ENCODE measurements at places on chromosomes 7 and 10.

GRCh38 chr7:20783125-20783699, 3.5 kb downstream of the SP8 start:
- DNase-seq, result no peak

DNA sequence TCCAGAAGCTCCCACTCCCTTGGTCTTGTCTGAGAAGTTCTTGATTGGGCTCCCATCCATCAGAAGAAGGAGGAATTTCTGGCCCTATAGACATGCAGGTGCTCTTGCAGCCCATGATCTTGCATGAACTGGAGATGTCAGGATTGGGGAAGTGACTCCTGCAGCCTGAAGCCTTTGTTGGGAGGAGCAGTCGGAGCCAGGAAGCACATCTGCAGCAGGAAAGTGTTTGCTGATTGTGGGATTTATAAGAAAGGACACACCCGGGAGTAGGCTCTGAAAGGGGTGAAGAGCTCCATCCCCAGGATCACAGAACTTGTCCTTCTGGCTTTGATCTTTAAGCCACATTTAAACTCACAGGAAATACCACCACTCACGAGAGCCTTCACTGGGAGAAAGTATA, 185.2 kb downstream of the DYNC1I1 start:
- no peak for DNase-seq

DNA sequence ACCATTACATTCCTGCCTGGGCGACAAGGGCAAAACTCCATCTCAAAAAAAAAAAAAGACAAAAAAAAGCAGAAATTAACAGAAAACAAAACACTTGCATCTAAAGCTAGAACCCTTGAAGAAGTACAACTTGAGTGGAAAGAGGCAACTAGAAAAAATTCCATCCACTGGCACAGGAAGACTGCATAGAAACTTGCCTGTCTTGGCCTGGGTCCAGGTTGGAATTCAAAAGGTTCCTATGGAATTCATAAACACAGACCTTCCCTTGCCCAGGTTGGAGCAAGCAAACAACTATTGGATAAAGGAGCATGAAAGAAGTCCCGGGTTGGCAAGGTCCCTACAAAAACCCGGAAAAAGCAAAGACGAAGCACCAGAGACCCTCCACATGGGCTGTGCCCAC, 69.8 kb downstream of the CCDC71L start:
- DNase-seq, result no peak

DNA sequence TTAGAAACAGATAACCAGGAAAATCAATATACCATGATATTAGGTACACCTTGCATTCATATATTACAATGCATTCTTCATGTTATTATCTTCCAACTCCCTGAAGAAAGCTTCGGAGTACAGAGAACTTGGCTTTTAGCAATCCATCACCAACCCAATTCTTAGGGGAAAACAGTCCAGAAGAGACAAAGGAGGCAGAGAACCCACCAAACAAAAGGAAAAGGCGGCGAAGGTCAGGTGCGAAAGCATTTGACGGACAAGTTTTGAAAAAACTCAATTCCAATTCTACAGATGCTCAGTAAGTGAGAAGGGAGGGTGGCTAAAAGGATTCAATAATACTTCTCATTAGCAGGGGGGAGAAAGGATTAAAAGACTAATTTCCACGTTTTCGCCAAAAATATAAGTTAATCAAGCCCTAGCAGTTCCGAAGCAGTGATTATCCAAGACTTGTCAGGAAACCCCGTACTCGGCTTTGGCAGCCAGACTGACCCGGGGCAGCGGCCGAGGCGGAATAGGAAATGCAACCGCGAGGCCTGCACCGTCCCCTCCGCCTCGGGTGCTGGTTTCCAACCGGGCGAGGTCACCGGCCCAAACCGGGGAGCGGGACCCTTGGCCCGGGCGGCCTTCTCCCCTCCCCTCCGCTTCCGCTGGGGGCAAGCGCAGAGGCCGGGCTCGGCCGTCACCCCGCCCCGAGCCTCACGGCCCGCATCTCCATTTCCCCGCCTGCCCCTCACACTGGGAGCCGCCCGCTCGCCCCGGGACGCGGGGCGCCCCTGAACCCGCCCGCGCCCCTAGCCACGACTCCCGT, 747 bp downstream of the GDI2 start:
- DNase-seq, result no peak

GRCh38 chr7:105854498-105854897, 21.9 kb downstream of the ATXN7L1 start:
- DNase-seq, result no peak

- no peak for DNase-seq
Observed at GRCh38 chr7:89809291-89809690, 345.0 kb upstream of the STEAP1 start.

- DNase-seq, result no peak
Observed at GRCh38 chr10:67612577-67613537, 83.1 kb downstream of the CTNNA3 start.

GRCh38 chr7:131031099-131031868, 296.4 kb upstream of the MKLN1 start:
- DNase-seq, result no peak

DNA sequence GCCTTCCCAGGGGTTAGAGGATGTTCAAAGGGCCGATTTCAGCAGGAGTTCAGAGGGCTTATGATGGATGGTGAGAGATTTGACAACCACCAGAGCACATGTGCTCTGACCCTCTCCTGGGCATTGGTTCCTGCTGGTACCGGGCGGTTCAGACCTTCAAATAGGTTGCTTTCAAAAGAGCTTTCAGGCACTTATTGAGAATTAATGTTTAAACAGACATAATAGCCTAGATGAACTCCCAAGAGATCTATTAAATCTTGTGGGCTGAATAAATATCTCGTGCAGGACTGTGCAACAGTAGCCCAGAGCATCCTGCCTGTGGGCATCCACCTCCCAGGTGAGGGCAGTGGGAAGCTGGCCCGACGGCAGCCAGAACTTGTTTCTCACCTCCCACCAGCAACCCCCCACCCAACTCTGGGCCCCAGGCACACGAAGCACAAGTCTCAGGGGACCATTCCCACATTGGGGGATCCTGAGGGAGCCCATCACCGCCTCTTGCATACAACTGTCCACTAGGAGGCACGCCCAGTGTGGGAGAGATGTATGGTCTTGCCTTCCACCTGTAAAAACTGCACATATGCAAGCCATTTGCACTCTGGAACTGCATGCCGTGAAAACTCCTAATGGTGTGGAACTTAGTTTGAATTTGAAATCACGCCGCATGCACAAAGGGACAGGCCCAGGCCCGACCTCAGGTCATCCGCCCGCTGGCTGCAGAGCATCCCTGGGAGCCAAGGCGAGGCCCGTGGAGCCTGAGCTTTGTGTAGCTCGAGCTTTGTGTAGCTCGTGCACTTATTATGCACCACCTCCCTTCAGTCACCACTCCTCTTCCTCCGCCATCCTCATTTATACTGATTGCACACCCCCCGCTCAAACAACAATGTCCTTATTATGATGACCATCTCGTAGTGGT, 147.8 kb downstream of the ADCY1 start:
- DNase-seq, result no peak

- no peak for DNase-seq
Observed at GRCh38 chr7:44486693-44487092, 3.8 kb downstream of the NUDCD3 start.

- no peak for DNase-seq
Observed at GRCh38 chr7:28016297-28016696, 164.3 kb downstream of the JAZF1 start.

GRCh38 chr7:7421826-7422225, 113.8 kb downstream of the COL28A1 start:
- no peak for DNase-seq

DNA sequence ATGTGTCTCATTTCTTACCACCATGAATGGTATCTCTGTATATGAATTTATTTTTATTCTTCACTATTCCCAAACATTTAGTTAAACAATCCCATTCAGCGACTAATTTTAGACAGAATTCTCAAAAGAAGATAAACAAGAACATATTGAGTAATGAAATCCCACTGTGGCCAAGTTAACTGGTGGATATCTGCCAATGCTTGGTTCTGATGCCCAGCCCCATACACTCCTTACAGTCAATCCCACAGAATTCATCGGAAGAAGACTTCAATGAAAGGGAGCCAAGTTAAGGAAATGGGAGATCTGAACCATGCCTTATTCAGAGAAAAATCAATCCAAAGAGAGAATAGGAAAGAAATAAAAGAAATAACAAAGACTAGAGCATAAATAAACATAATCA, 518.0 kb downstream of the XPNPEP1 start:
- no peak for DNase-seq

GRCh38 chr10:60422809-60423208, 33.1 kb upstream of the ANK3 start:
- DNase-seq, result no peak

DNA sequence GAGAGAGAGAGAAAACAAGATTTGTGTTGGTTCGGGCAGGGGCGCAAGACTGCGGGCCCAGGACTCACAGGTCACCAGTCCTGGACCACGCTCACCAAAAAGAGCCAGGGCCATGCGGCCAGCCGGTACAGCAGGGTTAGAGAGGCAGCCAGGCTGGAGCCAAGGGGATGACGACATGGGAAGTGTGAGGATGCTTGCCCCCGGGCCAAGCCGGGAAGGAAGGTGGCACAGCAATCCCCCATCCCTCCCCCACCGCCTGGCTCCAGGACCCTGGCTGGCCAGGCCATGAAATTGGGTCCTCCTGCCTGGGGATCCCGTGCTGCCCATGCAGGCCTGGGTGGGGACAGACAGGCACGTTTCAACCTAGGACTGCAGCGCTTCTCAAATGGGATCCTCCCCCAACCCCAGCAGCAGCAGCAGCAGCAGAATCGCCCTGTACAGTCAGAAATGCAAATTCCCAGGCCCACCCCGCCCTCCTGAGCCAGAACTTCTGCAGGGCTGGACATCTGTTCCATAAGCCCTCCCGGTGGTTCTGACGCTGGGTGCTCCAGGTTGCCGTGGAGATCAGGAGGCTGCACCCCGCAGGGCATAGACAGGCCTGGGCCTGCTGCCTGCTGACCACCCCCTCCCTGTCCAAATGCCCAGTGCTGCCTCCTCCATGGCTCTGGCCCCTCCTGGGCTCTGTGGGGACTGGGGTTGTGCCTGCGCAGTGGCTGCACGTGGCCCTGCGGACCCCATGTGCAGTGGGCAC, 35.0 kb downstream of the YKT6 start:
- no peak for DNase-seq

DNA sequence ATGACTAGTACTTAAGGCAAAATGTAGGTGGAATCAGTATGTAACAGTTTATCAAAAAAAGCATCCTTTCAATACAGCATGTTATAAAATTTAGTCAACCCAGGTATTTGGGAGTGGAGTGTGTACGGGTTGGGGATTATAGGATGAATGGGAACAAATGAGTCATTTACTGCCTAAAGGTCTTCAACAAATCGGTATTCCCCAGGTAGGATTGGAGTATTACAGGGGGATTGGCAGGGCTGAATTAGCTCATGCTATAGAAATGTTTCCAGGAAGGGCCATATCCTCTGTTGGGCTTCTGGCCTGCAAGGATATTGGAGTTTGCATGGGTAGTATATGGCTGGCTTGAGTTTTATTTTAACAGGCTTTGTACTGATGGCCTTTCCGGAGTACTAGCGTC, 723.7 kb downstream of the SORCS1 start:
- no peak for DNase-seq

GRCh38 chr7:50463035-50463434, 12.9 kb upstream of the FIGNL1 start:
- no peak for DNase-seq

DNA sequence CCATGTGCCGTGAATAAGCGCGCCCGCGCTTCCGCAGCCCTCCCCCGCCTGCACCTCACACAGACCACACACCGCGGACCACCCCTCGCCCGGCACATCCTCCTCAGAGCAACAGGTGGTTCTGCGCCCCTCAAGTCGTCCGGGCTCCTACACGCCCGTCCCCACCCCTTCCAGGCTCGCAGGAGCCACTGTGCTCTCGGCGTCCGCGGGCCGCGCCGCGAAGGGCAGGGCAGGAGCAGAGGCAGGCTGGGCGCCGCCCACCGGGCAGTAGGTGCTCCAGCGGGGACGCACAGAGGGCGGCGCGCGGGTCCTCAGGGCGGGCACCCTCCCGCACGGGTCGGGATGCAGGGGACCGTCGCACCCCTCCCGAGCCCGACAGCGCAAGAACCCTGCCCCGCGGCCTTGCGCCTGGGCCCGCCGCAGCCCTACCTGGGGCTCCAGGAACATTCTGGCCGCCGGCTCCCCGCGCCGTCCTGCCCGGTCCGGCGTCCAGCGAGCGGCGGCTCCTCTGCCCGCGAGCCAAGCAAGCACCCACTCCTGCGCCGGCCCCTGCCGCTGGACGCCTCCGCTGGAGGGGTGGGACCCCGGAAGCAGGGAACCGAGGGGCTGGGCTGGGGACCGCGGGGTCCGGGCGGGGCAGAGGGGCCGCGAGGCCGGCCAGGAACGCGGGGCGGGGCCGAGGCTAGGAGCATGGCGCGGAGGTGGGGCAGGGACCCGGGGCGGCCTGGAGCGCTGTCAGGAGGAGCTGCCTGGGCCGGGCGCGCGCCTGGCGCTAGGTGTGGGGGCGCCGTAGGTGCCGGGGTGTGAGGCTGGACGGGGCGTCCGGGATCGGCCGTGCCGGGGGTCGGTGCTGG, 37.4 kb downstream of the RASGEF1A start:
- DNase-seq, result no peak

- no peak for DNase-seq
Observed at GRCh38 chr7:957418-958220, 3.1 kb upstream of the ADAP1 start.

- DNase-seq, result no peak
Observed at GRCh38 chr7:147771344-147771743, 819.2 kb upstream of the C7orf33 start.

GRCh38 chr7:116213361-116214130, 3.2 kb downstream of the TES start:
- DNase-seq, result no peak
